ENCODE measurements at places on chromosomes 2 and 18.

DNA sequence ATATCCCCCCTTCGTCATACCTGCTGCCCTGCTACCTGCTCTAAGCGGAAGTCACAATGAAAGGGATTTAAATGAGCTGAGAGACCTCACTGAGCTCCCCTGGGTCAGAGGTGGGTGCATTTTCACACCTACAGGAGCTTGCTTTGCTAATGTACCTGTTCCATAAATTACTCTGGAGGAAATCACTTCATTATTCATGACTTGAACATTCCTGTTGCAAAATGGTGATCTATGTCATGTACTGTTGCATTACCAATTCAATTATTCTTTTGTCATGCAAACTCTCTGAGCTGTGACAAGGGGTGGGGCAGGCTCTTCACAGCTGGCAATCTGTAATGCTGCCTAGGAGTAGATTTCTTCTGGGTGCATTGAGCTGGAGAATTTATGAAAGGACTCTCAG is 761.3 kb downstream of the TSN start:
- DNase-seq = no peak

DNA sequence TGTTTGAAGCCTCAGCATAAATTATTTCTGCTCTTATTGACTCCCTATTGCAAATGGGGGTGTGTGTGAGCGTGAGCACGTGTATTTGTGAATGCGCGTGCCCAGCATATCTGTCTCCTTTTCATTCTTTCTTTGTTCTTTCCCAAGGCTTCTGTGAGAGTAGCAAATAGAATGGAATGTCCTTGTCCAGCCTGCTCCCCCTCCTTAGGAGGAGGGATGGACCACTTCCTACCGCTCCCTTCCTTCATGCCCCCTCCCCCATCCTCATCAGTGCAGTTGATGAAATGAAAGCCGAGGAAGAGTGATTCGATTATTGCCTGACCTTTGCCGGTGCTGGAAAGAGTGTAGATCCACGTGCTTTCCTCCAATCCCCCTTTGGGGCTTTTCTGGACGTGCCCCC is 102.0 kb downstream of the CPO start:
- DNase-seq = no peak

- DNase-seq = no peak
Measured at GRCh38 chr2:18662689-18663088, 73.3 kb upstream of the NT5C1B start.

GRCh38 chr2:119112230-119112629 is 46.3 kb downstream of the C1QL2 start:
- DNase-seq = no peak

- DNase-seq = no peak
Measured at GRCh38 chr2:62151306-62151638, 44.6 kb upstream of the B3GNT2 start.

GRCh38 chr2:150160058-150160457 is 327.4 kb downstream of the RND3 start:
- DNase-seq = no peak

- DNase-seq = no peak
Measured at GRCh38 chr2:12091201-12091806, 344.9 kb downstream of the LPIN1 start.

- DNase-seq = no peak
Measured at GRCh38 chr2:72815655-72816278, 10.1 kb downstream of the EXOC6B start.

DNA sequence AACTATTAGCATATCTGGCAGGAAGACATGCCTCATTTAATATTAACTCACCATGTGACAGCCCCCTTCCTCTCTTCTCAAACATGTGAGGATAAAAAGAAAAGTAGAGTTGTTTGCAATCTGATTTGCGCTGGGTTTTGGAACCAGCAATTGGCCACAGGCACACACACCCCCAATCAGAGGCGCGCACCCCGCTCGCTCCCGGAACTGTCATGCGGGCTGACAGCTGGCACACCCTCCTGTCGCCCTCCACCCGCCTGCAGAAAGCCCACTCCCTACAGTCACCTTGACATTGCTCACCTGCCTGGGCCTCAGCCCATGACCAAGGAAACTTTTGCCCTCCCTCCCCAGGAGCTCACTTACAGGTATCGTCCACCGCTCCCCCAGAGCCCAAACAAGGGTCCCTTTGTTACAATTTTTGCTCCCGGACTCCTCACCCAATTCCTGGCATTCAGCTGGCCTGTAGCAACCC is 1.1 kb downstream of the COBLL1 start:
- peak; percentile 18 for DNase-seq

DNA sequence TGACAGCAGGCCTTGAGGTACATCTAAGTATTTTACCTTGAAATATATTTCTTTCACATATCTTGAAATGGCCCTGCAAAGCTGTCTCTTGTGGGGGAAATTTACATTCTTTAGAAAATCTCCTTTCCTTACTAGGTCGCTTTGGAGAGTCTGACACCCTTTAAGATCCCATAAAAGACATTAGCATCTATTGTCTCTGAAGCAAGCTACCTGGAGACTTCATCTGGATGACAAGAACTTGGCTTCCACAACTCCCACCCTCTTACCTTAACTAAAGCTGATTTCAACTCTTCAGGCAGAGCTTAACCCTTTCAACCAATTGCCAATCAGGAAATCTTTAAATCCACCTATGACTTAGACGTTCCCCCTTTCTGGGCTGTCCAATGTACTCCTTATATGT is 219.3 kb downstream of the PIEZO2 start:
- no peak for DNase-seq

GRCh38 chr2:120383631-120384340 is 37.9 kb downstream of the INHBB start:
- no peak for DNase-seq

DNA sequence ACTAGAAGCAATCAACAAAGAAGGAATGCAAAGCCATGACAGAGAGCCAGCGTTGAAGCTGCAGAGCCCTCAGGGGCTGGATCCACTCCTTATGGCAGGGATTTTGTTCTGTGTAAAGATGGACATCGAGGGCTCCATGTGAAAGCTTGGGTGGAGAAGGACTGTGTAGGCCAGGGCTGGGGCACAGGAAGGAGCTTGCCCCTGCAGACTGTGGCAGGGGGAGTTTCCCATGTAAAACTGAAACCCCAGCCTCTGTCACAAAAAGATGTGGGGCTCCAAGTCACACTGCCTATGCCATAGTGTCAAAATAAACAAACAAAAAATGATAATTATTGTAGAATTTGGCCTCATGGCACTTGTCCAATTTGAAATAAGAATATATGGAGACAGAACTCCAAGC is 408.7 kb upstream of the HS6ST1 start:
- DNase-seq = no peak

DNA sequence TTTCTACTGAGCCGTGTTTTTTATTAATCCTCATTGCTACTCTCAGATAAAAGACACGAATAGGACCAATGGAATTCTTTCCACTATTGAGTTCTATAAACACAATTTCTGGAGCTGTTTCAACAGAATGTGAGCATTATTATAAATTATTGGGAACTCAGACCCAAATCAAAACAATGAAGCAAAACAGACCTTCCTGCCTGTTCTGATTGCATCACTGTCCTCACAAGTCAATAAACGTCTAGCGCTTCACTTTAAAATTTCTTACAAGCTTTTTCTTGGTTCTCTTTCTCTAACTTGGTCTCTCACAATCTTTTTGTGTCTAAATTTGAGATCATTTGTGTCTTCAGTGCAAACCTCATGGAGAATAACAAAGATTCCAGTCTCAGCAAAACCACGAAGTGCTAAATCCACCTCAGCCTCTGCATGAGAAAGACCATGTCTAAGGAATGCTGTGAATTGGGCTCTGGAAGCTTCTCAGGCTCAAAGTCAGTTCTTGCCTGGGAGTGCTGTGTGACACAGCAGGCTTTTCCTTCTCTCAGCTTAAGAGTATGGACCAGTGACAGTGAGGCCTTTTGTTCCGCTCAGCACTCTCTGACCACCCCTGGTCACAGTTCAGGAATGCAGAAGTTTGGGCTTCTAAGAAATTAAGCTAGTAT is 22.8 kb downstream of the ARHGAP28 start:
- DNase-seq = no peak

DNA sequence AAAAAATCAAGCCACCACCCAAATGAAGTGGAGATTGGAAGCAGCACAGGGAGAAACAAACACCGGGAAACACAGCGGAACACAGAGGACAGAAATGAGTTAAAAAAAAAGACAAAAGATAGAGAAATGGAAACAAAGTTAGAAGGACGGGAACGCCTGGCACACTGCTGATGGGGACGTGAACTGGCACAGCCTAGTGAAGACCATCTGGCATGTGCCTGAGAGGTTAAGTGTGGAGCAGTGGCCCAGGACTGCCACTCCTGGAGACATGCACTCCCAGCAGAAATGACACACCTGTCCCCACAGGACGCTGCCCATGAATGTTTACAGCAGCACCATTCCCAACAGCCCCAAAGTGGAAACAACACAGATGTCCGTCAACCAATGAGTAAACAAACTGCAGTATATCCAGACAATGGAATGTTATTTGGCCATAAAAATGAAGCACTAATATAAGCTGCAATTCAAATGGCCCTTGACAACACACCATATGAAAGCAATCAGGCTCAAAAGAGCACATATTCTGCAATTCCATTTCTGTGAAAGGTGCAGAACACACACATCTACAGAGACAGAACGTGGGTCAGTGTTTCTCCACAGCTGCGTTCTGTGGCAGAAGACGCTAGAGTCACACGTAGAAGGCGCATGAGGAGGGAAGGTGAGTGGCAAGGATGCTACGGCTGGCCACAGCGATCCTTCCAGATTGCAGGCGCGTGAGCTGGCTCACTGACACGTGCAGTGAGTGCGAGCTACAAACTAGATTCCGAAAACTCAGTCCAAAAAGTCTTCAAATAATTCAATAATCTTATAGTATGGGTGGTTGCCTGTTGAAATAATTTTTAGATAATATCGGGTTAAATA is 24.6 kb downstream of the THAP4 start:
- DNase-seq = no peak

- no peak for DNase-seq
Measured at GRCh38 chr2:130252880-130253645, 54.8 kb upstream of the TUBA3E start.

DNA sequence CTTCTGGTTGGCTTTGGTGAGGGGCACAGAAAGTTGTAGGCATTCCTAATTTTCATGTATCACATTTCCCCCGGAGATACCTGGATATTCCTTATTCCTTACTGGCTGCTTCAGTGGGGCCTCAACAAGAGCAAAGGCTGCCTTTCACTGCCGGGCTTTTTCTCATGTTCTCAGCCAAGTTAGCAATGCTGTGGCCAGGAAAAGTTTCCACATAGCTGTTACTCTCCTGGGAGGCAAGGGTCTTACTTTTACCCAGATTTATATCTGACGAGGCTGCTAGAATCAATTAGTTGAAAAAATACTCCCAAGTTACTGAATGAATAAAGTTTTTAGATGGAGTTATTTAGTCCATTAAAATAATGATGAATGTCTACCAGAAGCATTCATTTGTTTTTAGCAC is 230.5 kb downstream of the ZNF407 start:
- DNase-seq = no peak

- no peak for DNase-seq
Measured at GRCh38 chr2:177531706-177532105, 139.1 kb downstream of the AGPS start.

GRCh38 chr2:212832211-212833195 is 293.9 kb upstream of the ERBB4 start:
- peak; percentile 13 for DNase-seq

GRCh38 chr2:175730050-175730449 is 272.0 kb downstream of the LNPK start:
- no peak for DNase-seq

- no peak for DNase-seq
Measured at GRCh38 chr2:232781765-232782164, 5.4 kb upstream of the KCNJ13 start.

DNA sequence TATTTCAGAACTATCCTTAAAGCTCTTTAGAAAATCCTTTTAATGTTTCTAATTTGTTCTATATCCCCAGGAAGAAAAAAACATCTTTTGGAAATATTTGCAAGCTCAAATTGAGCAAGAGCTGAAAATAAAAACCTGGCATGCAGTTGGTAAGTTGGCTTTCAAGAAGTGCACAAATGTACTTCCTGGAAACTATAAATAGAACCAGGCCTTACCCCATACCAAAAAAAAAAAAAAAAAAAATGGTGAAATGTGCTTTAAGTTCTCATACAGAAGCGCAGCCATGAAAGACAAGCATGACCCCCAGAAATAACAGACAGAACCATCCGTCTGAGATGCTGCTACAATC is 178.5 kb downstream of the HDAC4 start:
- no peak for DNase-seq

- DNase-seq = no peak
Measured at GRCh38 chr2:100682536-100682935, 119.7 kb downstream of the PDCL3 start.

DNA sequence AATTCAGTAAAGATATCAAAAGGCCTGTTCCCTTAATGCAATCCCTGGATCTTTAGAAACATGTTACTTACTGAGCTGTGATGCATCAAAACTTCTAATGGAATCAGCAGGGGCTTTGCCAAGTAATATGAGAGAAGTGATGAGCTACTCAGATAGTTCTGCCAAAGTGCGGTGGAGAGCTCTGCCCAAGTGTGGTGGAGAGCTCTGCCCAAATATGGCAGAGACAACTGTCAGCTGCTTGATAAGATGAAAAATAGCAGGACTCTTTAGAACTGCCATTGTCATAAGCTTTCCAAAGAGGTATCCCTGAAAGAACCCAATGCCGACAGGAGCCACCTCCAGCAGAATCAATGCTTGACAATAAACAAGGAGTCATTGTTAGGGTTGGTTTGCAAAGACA is 167.9 kb upstream of the SLC39A10 start:
- DNase-seq = no peak

DNA sequence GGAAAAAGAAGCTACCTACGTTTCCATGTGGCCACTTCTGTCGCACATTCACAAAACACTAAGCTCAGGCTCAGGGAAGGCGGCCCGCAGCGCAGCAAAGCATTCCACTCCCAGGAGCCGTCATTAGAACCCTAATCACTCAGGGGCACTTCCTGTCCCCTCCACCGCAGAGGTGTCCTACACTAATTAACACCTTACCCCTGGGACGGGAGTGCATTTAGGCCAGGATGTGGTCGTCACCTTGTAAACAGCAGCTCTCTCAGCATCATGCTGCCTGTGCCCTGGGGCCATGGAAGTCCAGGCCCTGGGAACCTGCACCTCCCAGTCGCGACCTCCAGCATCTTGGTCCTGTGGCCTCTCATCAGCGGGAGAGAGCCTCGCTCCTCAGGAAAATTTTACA is 359.8 kb upstream of the SALL3 start:
- DNase-seq = no peak

DNA sequence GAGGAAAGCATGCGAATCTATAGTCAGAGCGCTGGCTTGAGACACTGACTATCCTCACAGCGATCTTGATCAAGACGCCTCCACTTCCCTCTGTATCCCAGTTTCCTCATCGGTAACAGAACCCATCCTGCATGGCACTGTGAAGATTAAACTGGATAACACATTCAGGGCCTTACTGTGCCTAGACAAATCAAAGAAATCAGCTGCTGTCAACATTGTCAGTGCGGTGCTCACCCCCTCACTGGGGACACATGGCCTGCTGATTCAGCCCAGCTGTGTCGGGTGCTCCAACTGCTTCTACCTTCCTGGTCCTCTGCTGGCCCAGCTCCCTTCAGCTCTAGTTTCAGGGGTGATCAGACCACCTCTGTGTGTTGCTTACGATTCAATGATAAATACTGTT is 268.6 kb upstream of the AGAP1 start:
- DNase-seq = no peak

All from uterus (tissue), 4 donors.